CD14-positive monocyte (primary cell): ENCODE measurements at places on chromosomes 13 and 19.

DNA sequence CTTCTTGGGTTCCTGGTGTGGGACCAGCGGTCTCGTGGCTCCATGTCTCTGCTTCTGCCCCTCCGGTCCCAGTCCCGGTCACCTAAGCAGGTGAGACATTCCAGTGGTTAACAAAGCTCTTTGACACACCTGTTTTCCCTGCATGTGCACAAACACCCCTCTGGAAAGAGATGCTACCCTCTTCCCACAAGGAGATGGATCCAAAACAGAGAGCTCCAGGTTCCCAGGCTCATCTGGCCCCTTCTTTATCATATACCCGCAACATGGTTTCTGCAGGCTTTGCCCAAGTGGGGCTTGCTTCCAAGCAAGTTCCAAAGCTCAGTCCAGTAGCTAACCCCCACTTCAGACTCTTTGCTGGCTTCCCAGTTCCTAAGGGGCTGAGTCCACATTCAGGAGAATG lies 17.8 kb downstream of the PEG3 start:
- DNase-seq, result no peak

DNA sequence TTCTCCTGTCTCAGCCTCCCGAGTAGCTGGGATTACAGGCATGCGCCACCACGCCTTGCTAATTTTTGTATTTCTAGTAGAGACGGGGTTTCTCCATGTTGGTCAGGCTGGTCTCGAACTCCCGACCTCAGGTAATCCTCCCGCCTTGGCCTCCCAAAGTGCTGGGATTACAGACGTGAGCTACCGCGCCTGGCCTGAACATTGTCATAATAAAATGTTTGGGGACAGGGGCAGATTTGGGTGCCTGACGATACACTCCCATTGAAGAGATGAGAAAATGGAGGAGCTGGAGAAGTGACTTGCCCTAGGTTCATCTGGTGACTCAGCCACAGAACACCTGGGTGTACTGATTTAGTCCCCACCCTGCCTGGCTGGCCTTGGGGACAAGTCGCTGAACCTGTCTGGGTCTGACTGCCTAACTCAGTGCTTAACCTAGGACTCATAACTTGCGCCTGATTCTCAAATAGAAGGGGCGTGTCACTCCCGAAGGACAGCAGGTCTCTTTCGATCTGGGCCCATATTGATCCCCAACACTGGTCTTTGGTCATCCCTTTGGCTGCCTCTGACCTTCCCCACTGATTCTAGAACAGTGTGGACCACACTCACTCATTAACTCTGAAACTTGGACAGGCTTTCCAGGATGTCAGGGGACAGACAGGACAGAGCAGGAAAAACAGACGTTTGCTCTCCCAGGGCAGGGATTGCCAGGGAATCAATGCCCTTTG lies 7.6 kb upstream of the BICRA start:
- no peak for DNase-seq

DNA sequence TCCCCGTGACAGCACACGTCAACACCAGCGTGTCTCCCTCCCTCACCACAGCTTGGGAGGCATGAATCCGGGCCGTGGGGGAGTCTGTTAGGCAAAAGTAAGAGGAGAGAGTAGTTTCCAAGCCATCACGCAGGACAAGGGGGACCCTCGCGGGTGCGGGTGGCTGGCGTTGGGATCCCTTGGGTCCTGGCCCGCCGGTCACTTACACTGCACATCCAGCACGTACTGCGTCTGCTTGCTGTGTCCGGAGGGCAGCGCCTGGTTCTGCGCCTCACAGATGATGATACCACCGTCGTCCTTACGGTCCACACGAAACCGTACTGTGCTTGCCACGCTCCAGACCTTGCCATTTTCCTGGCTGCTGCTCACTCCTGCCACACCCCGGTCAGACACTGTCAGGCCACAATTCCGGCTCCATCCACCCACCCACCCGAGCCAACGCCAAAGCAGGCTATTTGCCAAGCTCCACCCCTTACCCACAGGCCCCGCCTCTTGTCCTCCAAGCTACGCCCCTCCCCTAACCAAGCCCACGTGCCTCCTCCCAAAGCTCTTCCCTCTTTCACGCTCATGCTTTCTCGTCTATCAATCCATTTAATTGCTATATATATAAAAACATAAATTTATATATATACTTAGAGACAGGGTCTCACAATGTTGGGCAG lies 6.6 kb upstream of the ZNF428 start:
- DNase-seq, result no peak

- DNase-seq, result peak; percentile 19
These were observed 49.9 kb upstream of the RFXAP start for GRCh38 chr13:36769126-36769525.

DNA sequence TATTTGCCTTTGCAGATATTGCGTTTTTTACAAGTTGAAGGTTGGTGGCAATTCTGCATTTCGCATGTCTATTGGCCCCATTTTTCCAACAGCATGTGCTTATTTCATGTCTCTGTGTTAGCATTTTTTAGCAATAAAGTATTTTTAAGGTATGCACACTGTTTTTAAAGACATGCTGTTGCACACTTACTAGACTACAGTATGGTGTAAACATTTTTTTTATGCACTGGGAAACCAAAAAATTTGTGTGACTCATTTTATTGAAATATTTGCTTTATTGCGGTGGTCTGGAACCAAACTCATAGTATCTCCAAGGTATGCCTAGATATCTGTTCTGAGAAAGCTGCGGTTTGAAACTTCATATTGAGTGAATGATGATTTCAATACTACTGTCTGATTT lies 55.4 kb upstream of the RNF113B start:
- DNase-seq, result no peak

- DNase-seq, result no peak
These were observed 298.1 kb downstream of the FOXO1 start for GRCh38 chr13:40368127-40368891.

DNA sequence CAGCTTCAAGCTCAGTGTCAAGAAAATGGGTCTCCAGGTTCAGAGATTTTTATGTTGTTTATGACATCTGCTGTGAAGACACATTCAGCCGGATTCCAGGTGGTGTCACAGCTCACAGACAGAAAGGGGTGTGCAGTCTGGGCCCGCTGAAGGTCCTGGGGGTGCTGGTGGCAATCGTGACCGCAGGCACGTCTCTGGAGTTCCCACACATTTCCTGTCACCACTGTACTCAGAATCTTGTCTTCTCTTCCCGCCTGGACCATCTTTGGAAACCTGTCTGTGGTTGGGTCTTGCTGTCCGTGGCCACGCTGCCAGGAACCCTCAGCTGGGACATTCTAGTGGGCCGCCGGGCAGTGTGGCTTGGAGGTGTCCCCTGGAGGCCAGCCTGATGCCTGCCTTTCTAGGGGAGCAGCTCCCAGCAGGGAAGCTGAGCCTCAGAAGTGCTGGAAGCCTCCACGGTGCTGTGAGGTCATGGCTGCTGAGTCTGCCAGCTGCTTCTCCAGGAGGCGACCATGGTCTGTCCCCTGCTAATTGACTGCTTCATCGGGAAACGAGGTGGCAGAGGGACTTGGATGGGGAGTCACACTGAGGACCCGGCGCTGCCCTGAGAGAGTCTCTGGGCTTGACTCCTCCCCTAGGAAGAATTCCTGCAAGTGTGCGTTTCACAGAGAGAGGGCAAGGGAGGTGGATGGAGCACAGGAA lies 3.7 kb downstream of the TEX29 start:
- no peak for DNase-seq

DNA sequence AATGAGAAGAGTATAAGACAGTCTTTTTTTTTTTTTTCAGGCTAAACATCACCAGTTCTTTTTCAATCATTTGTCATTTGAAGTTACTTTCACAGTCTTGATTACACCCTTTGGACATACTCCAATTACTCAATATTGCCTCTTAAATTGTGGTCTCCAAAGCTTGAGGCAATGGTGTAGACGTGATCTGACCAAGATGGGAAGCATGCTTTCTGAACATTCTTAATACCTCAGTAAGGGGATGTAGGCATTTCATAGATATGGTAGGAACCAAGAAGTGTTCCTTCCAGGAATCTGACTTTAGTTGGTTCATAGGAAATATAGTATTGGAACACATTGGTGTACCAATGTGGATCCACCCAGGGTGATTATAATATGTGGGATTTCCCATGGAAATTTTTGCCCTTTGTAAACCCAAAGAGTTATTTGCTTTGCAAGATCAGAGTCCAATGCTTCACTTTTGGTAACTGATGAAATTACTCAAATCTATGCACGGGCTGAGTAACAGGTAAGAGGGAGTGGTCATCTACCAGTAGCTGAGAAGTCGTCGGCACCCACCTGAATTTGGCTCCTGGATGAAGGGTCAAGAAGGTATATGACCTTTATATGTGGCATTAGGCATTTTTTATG lies 62.2 kb downstream of the ERCC5 start:
- DNase-seq, result no peak

DNA sequence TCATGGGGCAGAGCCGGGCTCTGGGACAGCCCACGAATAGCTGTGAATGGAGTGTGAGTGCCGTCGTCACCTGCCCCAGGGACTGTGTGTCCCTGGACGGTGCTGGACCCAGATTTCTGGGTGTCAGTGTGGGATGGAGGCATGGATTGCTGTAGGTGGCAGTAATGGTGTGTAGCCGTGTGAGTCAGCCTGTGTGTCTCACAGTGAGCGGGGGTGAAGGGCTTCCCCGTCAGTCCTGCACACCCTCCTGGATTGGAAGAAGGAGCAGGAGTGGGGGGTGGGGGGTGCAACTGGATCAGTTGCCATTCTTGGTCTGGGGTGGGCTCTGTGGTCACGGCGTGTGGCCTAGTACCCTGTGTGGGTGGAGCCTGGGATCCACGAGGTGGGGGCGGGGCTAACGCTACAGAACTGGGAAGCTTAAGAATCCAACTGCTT lies 6.5 kb upstream of the LTBP4 start:
- no peak for DNase-seq

- no peak for DNase-seq
These were observed 527.9 kb downstream of the MYO16 start for GRCh38 chr13:109157275-109157674.

- no peak for DNase-seq
These were observed 3.1 kb downstream of the CDX2 start for GRCh38 chr13:27965740-27966640.

GRCh38 chr13:70955887-70956286 lies 847.6 kb upstream of the KLHL1 start:
- no peak for DNase-seq

DNA sequence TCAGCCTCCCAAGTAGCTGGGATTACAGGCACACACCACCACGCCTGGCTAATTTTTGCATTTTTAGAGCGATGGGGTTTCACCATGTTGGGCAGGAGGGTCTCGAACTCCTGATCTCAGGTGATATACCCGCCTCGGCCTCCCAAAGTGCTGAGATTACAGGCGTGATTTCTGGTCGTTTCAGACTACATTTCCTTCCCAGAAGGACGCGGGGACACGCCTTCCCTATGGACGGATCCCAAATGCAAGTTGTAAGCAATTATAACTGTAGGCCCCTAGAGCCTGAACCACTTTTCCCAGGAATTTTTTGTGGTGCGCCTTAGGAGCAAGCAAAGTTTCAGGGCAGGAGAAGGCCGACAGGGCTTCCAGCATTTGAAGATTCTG lies 17.8 kb upstream of the ZNF331 start:
- no peak for DNase-seq

DNA sequence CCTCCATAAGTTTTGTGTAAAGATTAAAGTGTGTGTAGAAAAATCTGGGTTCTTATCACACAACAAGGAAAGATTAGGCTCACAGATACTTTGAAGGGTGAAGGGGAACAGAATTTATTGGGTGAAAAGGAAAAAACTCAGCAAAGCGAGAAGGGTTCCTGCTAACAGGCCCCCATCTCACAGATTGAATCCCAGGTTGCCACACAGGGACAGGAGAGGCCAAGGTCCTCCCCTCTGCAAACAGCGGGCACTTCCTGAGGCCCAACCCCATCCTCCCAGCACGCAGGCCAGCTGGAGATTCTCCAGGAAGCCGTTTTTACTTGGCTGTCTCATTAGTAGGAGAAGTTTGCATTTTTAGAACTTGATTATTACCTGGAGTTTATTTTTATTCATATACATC lies 15.2 kb upstream of the ERCC5 start:
- no peak for DNase-seq

DNA sequence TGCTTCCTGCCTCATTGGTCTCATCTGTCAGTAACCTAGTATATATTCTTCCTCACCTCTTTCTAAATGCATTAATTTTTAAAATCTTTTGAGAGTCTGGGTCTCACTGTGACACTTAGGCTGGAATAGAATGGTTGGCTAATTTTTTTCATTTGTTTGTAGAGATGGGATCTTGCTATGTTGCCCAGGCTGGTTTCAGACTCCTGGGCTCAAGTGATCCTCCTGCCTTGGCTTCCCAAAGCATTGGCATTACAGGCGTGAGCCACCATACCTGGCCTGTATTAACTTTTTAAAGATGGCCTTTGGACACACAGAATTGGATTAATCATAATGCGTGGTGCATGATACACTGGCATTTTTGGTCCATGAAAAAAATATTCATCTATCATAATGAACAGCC lies 29.9 kb downstream of the SIPA1L3 start:
- no peak for DNase-seq

DNA sequence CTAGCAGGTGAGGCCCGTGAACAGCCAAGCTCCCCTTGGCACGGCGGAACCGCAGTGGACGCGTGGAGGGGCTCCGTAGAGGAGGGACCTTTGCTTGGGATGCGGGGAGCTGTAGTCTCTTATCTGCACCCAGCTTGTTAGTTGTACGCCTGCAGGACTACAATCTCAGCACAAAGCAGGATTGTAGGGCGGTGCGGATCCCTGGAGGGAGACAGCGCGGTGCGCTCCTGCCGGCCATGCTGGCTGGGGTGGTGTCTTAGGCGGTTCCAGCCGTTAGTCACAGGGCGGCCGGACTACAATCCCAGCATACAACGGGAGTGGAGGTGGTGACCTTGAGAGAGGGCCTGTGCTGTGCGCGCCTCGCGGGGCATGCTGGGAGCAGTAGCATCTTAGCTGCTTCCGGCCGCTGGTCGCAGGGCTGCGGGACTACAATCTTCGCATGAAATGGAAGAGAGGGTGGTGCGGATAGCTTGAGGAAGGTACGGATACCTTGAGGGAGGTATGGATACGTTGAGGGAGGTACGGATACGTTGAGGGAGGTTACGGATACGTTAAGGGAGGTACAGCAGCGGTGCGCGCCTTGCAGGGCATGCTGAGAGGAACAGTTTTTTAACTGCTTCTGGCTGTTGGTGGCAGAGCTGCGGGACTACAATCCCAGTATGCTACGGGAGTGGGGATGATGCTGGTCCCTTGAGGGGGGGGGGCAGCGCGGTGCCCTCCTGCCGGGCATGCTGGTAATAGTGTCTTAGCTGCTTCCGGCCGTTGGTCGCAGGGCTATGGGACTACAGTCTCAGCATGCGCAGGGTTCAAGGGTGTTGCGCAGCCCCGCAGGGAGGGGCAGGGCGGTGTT lies 1419.1 kb downstream of the UQCRFS1 start:
- DNase-seq, result peak; percentile 84

- no peak for DNase-seq
These were observed 8.9 kb downstream of the TSHZ3 start for GRCh38 chr19:31340042-31341025.

DNA sequence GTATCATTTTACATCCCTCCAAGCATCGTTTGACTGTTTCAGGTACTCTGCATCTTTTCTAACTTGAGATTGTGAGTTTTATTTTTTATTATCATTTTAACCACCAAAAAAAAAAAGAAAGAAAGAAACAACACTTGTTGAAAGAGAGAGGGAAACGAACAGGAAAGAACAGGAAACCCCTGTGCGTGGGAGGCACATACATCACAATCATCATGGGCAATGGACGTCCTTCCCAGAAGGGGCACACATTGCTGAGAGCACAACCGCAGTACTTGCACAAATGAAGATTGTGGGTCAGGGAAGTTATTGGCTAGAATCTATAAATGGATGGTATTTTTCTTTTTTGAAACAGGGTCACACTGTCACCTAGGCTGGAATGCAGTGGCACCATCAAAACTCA lies 1.7 kb downstream of the CLC start:
- DNase-seq, result no peak
